ENCODE measurements at places on chromosomes 7 and 10.

GRCh38 chr7:25894002-25894901 lies 257.7 kb upstream of the NFE2L3 start:
- no peak for DNase-seq

DNA sequence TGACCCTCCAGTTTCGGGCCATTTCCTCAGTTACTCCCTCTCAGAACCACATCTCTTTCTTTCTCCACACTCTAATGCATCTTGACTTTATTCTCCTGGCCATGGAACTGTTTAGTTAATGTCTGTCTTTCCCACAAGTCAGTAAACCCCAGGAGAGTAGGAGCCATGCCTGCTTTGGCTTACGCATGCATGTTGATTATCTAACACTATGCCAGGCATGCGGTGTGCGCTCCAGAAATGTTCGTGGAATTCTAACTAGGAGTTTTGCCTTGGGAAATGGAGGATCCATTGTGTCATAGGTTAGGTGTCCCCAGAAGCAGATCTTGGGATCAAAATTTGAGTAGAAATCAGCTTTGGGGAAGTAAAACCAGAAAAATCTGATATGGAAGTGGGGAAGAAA lies 308.9 kb downstream of the GRID1 start:
- DNase-seq = no peak

GRCh38 chr7:2099048-2099957 lies 133.4 kb downstream of the MAD1L1 start:
- DNase-seq = no peak

DNA sequence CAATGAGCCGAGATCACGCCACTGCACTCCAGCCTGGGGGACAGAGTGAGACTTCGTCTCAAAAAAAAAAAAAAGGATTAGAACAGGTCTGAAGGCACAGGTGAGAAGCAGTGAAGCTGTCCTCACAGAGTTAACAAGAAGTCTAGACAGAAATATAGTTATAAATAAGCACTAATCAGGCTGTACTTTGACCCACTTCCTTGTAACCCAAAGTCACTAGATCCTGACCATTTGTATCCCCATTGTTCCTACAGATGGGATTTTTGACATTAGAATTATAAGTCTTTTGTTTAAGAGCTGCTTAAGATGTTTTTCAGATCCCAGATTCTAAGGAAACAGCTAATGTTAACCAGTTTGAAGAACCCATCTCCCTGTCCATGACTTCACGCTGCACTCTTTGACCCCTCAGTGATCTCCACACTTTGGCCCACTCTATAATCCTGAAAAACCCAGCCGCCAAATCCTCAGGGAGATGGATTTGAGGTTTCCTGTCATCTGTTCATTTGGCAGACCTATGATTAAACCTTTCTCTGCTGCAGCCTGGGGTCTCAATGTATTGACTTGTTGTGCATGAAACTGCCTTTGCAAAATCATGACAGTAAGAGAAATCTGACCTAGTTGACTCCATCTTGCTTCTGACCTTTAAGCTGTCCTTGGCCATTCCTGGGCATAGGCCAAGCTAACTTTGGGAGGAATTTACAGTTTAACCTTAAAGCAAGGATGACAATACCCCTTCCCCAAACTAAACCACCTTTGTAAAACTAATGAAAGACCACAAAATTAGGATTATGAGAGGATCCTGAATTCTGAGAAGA lies 11.4 kb downstream of the SSMEM1 start:
- no peak for DNase-seq

DNA sequence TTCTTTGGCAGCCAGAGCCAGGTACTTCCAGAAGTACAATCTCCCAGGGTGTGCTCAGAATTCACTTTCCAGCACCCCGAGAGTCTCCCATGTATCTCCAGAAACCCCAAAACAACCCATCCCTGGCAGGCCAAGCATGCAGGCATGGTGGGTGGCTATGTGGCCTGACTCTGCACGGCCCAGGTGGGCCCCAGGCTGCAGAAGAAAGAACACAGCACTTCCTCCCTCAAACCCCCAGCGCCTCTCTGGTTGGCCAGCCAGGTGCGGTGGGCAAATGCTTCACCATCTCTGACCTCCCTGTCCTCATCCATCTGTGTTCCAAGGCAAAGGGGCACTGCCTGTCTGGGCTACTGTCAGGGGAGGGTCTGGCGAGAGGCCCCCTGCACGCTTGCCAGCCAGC lies 100.3 kb downstream of the MKI67 start:
- no peak for DNase-seq

- no peak for DNase-seq
Observed at GRCh38 chr10:17432723-17433122, 21.7 kb downstream of the ST8SIA6 start.

DNA sequence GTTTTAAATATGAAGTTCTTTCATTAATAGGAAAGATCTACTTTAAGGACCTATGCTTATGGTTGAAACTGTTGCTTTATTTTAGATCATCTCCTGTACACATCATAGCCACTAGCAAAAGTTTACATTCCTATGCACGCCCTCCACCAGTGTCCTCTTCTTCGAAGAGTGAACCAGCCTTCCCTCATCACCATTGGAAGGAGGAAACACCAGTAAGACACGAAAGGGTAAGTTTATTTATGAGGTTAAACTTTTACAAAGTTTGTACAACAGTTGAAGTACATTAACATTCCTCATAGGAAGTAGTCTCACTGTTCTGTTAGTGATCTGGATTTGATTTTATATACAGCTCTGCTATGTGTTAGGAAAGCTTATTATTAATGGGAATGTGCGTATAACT lies 16.9 kb downstream of the HBP1 start:
- no peak for DNase-seq

GRCh38 chr7:134513169-134513752 lies 14.1 kb upstream of the AKR1B10 start:
- DNase-seq = no peak

DNA sequence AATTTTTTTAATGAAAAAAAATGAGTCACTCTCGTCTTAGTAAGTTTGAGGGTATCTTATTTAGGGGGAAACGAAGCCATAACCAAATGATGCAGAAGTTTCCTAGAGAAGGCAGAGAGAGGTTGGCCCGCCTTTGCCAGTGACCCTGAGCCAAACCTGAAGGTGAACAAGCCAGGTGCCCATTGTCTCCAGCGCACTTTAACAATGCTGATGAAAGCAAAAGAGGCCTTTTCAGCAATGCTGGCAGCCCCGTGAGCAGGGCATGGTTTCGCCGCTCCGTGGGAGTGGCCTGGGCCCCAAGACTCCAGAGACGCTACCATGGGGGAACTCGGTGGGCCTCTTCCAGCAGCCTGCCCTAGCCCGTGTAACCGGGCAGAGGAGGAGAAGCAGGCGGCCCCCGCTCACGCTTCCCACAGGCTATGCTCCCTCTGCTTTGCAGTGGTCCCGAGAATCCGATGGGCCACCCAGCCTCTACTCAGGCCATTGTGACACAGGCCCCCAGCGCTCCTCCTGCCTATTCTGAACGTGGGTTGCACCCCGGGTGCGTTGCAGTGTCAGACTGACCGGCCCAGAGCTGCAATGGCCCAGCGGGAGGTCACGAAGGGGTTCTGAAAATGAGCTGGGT lies 14.0 kb upstream of the UNCX start:
- DNase-seq = no peak

DNA sequence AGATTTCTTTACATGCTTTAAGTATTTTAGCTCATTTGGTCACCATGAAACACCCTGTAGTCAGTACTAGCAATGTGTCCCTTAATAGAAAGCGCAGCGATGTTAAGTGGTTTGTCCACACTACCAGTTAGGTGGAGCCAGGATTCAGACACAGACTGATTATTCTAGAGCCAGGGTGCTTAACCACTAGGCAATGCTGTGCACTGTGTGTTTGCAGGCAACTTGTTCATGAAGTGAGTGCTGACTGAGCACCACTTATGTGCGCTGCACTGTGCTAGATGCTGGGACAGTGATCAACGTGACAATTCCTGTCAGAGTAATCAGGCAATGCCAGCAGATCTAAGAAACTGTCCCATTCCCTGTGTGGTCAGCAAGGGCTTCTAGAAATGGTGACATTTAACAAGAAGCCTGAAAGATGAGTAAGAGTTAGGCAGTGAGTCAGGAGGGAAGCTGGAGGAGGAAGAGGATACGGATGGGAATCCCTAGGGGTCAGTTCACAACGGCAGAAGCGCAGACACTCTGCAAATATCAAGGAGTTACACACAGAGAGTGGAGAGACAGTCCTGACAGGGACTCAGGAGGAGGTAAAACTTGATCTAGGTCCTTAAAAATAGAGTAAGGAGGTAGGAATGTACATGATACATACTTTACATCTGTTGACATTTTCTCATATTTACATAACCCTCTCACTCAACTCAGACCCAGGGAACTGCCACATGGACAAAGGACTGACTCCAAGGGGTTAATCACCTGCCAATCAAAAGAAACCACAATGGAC lies 69.7 kb upstream of the EGR2 start:
- no peak for DNase-seq

DNA sequence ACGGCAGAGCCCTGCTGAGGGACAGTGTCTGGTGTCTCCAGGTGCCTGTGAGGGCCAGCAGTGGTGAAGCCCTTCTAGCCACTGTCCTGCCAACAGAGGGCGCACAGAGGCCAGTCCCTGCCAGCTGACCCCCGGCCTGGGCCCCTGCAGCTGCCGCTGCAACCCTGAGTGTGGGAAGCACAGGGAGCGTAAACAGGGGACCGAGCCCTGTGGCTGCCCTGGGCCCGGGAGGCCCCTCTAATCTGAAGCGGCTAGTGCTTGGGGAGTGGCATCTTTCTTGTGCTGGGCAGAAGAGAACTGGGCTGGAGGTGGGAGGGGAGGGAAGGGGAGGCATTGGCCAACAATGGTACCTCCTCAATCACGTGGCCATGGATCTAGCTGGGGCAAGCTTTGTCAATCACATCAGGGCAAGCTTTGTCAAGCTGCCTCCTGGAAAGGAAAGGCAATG lies 34.6 kb downstream of the TRIM8 start:
- DNase-seq = no peak

- DNase-seq = no peak
Observed at GRCh38 chr10:28714401-28715053, 37.2 kb downstream of the BAMBI start.

GRCh38 chr10:3411044-3411443 lies 238.5 kb upstream of the PITRM1 start:
- DNase-seq = no peak

DNA sequence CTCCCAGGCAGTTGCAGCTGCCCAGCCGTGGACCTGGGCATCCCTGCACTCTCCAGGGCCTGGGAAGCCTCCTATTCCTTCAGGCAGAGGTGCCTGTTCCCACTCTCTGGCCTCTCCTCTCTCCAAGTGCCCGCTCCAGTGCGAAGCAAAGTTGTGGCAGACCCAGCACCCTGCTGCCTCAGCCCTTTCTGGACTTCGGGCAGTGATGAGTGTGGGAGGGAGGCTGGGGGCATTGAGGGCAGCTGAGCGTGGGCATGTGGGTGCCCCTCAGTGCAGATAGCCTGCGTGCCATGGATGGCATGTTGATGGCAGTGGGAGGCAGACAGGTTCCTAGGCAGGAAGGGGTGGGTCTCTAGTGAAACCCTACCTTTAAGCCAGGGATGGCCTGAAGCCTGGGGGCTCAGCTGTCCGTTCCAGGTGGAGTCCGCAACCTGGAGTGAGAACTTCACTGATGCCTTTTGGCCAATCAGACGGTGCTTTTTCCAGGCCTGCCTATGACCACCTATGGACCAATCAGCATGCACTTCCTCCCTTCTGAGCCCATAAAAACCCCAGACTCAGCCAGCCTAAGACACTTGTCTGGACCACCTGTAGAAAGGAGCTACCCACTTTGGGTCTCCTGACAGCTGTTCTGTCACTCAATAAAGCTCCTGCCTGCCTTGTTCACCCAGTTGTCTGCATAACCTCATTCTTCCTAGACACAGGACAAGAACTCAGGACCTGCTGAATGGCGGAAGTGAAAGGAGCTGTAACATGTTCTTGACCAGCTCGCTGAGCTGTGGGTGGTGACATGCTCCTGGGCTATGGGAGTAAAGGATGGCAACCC lies 26.1 kb downstream of the SVIL start:
- no peak for DNase-seq

GRCh38 chr7:140625908-140626868 lies 14.4 kb downstream of the DENND2A start:
- no peak for DNase-seq

- DNase-seq = no peak
Observed at GRCh38 chr10:11401264-11402235, 209.9 kb downstream of the USP6NL start.
